ENCODE measurements at places on chromosomes 16 and 17. TPM values are rescaled to one million over a fixed set of nuclear protein-coding genes. Genes with fewer than 3 reads are reported as not detected.

- no peaks in the 10 kb centered on the region for H3K27me3 ChIP-seq
- peaks cover 15% of the 10 kb centered on the region for H3K4me1 ChIP-seq
- peaks cover 3% of the 10 kb centered on the region for H3K36me3 ChIP-seq
- no peak overlapping the region for H3K27ac ChIP-seq
Observed at GRCh38 chr16:57032931-57033330, 43.6 kb downstream of the NLRC5 start.

The CRYBA1 gene
- not detected for total RNA-seq

DNA sequence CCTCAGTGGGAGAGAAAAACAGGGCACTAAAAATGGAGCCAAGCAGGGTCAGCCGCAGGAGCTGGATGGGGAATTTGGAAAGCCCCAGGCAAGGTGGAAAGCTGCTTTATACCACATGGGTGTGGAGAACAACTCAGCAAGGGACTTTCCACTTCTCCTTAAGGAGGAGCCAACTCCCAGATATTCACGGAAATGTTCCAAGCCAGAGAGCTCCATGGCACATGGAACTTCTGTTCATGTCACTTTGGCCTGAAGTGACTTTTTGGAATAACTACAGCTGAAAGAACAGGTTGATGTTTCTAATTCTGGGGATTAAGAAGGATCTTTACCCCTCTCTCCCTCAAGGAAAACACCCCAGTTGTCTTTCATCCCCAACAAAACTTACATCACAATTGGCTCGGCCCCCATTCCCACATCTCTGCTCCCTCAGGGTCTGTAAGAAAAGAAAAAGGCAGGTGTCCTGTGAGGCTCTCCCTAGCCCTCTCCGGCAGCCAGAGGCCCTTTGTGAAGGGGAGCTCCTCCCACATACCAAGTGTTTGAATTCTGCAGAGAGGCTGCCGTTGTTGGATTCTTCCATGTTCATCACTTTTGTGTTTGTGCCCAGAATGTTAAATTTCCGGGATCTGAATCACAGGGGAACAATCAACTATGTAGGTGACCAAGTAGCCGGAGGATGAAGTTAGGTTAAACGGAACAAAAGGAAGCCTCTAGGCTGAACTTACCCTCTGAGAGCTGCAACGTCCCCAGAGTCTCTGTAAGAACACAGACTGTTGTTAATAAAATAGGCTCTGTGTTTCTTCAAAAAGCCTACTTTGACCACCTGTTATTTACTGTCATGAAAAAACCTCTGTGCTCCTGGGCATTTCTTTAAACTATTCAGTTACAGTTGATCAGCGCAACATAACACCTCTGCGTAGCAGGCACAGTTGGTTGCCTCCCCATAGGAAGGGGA, 41.0 kb downstream of the STAT5A start:
- peaks cover 29% of the 10 kb centered on the region for H3K4me1 ChIP-seq
- peak overlapping the region; percentile 70 for H3K27ac ChIP-seq
- peaks cover 28% of the 10 kb centered on the region for H3K36me3 ChIP-seq
- no peaks in the 10 kb centered on the region for H3K27me3 ChIP-seq
- no peak overlapping the region for H3K4me3 ChIP-seq

The CDRT15L2 gene
- total RNA-seq, result not detected

The HP gene
- total RNA-seq, result not detected

The NPB gene
- 2.0 TPM for total RNA-seq
